Cortex of kidney (tissue), 1 donor: ENCODE measurements at places on chromosomes 5 and 9.

DNA sequence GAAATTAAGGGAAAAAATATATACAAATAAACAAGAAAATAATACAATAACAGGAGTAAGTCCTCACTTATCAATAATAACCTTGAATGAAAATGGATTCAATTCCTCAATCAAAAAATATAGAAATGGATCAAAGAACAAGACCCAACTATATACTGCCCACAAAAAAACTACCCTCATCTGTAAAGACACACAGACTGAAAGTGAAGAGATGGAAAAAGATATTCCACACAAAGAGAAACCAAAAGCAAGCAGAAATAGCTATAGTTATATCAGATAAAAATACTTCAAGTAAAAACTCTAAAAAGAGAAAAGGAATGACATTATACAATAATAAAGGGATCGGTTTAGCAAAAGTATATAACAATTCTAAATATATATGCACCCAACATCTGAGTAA lies 66.5 kb downstream of the KIAA0825 start:
- DNase-seq, result no peak

DNA sequence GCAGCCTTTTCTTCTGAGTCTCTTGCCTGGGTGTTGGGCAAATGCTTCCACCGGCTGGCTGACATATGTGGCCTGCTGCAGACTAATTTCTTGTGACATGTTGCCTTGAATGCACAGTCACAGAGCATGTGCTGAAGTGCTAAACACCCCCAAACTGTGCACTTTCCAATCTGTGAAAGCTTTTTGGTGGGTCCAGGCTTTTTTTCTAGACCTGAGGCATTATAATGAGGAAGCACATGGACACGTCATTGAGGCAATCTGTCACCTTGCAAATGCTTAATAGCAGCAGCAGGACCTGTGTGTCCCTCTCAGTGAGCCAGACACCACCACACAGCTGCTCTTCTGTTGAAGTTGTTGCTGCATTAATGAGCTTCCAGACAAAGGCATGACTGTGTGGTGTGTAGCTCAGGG lies 274.7 kb downstream of the ELAVL2 start:
- no peak for DNase-seq

GRCh38 chr9:38154501-38155421 lies 85.7 kb upstream of the SHB start:
- DNase-seq, result no peak

- DNase-seq, result no peak
These were observed 267.6 kb downstream of the TMEM167A start for GRCh38 chr5:82809420-82810143.

GRCh38 chr5:163870441-163870840 lies 365.0 kb downstream of the MAT2B start:
- DNase-seq, result no peak

DNA sequence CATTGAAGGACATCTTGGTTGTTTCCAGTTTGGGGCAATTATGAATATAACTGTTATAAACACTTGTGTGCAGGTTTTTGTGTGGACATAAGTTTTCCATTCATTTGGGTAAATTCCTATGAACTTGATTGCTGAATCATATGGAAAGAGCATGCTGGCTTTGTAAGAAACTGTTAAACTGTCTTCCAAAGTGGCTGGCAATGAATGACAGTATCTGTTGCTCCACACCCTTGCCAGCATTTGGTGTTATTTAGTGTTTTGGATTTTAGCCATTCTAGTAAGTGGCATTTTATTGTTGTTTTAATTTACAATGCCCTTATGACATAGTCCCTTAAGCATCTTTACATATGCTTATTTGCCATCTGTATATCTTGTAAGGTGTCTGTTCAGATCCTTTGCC lies 29.8 kb upstream of the UGT3A2 start:
- DNase-seq, result no peak

DNA sequence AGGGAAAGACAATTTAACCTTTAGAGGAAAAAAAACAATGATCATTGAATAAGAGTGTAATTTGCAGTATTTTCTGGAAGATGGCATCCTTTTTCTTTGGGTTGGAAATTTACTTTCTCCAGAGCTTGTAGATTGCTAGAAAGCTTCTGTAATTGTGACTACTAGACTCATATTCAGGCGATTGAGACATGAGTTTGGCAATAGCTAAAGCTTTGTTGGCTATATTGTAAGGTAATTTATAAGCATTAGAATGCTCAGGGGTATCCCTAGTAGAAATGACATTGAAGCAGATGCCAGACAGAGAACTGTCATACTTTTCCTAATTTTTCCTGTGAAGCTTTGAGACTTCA lies 115.3 kb downstream of the UNC13B start:
- no peak for DNase-seq
